HFF-Myc (cell line): ENCODE measurements at places on chromosomes 13 and 19.

GRCh38 chr13:90591927-90592268 lies 755.6 kb upstream of the MIR17HG start:
- no peak for DNase-seq

GRCh38 chr19:1389033-1389940 lies 5.6 kb downstream of the NDUFS7 start:
- DNase-seq, result no peak

GRCh38 chr19:19342086-19343015 lies 21.7 kb downstream of the MAU2 start:
- no peak for DNase-seq

DNA sequence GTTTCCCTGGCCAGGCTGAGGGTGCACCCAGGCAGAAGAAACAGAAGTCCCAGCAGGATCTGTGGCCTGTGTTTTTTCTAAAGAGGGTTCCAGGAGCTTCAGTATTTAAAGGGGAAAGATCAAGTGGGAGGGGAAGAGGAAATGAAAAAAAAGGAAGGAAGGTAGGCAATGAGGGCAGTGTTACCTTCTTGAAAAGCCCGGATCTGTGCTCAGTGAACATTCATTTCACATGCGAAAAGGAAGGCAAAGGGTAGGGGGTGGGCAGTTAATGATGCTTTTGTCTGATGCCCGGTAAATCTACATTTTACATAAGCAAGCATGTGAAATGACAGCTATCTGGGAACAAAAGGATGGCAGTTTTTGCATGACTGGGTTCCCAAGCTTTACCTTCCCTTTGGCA lies 326.2 kb downstream of the UQCRFS1 start:
- no peak for DNase-seq

GRCh38 chr13:106835477-106835876 lies 267.5 kb upstream of the ARGLU1 start:
- DNase-seq, result no peak

GRCh38 chr19:2212861-2213711 lies 23.0 kb downstream of the PLEKHJ1 start:
- no peak for DNase-seq

DNA sequence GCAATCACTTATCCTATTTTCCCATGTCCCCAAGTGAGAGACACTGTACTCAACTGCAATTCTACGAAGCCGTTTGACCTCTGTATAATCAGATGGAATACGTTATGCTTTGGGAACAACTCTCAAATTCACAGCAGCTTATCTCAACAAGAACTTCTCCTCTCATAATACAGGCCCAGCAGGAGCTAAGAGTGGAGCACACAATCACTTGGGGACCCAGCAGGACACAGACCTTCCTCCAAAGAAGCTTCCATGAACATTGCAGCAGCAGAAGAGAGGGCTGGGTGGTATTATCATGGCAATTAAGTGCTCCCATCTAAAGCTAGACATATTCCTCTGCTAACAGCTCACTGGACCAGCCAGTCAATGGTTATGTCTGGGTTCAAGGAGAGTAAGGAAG lies 428.3 kb upstream of the MIR17HG start:
- DNase-seq, result no peak

GRCh38 chr19:17579661-17580244 lies 24.3 kb downstream of the COLGALT1 start:
- no peak for DNase-seq

- no peak for DNase-seq
Observed at GRCh38 chr19:30802424-30803013, 430.3 kb downstream of the ZNF536 start.

DNA sequence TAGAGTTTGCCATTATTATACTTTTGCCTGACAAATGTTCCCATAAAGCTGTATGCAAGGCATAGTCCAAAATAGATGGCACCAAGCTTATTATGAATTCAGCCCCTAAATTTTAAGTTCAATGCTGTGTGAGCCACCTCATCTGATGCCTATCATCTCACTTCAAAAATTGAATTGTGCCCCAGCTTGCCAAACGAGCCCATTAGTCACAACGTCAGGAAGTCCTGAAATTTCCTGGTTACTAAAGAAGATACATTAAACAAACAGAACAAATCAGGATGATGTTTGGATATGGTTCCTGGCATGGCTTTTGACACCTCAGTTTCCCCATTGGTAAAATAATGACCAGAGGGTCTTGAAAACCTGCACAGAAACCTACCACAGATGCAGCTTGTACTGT lies 147.5 kb upstream of the SOX21 start:
- DNase-seq, result no peak

- no peak for DNase-seq
Observed at GRCh38 chr19:16463991-16464575, 7.7 kb downstream of the EPS15L1 start.
